ENCODE measurements at places on chromosomes 3 and 15. TPM values are rescaled to one million over a fixed set of nuclear protein-coding genes. Genes with fewer than 3 reads are reported as not detected.
A peak's percentile ranks its signal among the peaks of the same experiment; 100 is the strongest.

GRCh38 chr3:104561324-104561723 is 805.4 kb upstream of the ALCAM start:
- DNase-seq = no peak
- H3K36me3 ChIP-seq = no peaks in the 10 kb centered on the region
- H3K27ac ChIP-seq = no peak overlapping the region

Gene NCBP2
- total RNA-seq = 53.0 TPM

Gene GCHFR
- 61.5 TPM for total RNA-seq

DNA sequence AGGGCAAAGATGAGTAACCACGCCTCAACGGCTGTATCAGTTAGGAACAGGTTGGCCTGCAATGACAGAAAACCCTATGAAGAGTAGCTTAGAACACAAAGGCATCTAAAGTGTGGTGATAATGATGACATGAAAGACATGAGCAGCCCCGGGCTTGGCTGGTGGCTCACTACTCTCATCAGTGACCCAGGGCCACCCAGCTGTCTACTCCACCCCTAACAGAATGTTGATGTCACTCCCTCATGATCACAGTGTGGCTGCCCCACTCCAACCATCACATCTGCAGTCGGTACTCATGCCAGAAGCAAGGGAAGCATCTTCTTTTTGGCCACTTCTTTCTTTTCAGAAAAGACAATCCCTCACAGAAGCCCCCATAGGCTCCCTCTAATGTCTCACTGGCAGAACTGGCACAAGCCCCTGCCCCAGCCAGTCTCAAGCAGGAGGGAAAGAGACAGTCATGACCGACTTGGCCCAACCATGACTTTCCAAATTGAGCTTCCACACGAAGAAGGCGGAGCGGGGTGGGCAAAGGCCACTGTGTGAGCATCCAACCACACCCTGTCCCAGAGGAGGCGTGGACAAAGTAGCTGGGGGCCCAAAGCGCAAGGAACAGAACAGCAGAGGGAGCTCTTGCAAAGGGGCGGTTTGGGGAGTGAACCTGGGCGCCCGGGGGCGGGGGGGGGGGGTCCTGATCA is 72.0 kb upstream of the IQSEC1 start:
- H3K4me1 ChIP-seq = peaks cover 6% of the 10 kb centered on the region
- peaks cover under 1% of the 10 kb centered on the region for H3K27me3 ChIP-seq
- H3K27ac ChIP-seq = no peak overlapping the region
- peak; percentile 6 for DNase-seq
- no peak overlapping the region for H3K4me3 ChIP-seq
- H3K36me3 ChIP-seq = peaks cover 4% of the 10 kb centered on the region

DNA sequence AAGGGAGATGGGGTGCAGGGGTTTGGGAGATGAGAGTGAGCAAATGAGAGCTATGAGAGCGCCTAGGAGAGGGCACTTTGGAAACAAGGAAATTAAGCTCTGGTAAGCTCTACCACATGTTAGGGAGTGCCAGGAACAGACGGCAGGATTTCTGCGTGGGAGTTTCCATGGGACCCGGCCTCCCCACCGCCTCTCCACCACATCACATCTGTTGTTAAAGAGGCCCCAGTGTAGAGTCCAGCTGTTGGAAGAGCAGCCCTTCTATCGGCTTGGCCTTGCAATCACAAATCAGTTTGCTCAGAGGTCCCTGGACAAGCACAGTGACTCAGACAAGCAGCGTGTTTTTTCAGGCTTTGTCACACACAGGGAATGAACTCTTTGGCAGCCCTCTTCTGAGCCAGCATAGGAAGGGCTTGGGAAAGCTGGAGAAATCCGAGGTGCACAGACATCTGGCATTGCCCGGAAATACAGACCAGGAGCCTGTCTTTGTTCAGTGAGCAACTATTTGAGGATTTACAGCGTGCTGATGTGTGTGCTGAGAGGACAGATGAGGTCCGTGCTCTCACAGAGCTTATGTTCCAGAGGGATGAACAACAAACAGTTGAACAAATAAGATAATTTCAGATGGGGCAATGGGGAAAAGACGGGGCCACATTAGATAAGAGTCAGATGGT is 370.6 kb upstream of the PROK2 start:
- no peak overlapping the region for H3K4me3 ChIP-seq
- H3K27ac ChIP-seq = no peak overlapping the region
- H3K27me3 ChIP-seq = peaks cover 5% of the 10 kb centered on the region
- no peak for DNase-seq

- no peaks in the 10 kb centered on the region for H3K4me1 ChIP-seq
- H3K36me3 ChIP-seq = no peaks in the 10 kb centered on the region
- no peak overlapping the region for H3K27ac ChIP-seq
- H3K4me3 ChIP-seq = no peak overlapping the region
Measured at GRCh38 chr3:124351430-124352148, 359.7 kb upstream of the ROPN1 start.

GRCh38 chr3:138933981-138934691 is 12.8 kb downstream of the FOXL2 start:
- no peak for DNase-seq
- no peak overlapping the region for H3K27ac ChIP-seq
- H3K4me1 ChIP-seq = peaks cover 17% of the 10 kb centered on the region
- no peaks in the 10 kb centered on the region for H3K36me3 ChIP-seq
- H3K27me3 ChIP-seq = peaks cover 57% of the 10 kb centered on the region
- H3K4me3 ChIP-seq = no peak overlapping the region

- no peaks in the 10 kb centered on the region for H3K36me3 ChIP-seq
- no peak overlapping the region for H3K4me3 ChIP-seq
- no peak for DNase-seq
- peaks cover 3% of the 10 kb centered on the region for H3K4me1 ChIP-seq
Measured at GRCh38 chr3:72186400-72186855, 401.5 kb upstream of the PROK2 start.

GRCh38 chr3:127847236-127847720 is 25.0 kb upstream of the MGLL start:
- no peak for DNase-seq
- H3K36me3 ChIP-seq = no peaks in the 10 kb centered on the region
- no peak overlapping the region for H3K4me3 ChIP-seq
- H3K4me1 ChIP-seq = no peaks in the 10 kb centered on the region
- peaks cover 18% of the 10 kb centered on the region for H3K27me3 ChIP-seq

DNA sequence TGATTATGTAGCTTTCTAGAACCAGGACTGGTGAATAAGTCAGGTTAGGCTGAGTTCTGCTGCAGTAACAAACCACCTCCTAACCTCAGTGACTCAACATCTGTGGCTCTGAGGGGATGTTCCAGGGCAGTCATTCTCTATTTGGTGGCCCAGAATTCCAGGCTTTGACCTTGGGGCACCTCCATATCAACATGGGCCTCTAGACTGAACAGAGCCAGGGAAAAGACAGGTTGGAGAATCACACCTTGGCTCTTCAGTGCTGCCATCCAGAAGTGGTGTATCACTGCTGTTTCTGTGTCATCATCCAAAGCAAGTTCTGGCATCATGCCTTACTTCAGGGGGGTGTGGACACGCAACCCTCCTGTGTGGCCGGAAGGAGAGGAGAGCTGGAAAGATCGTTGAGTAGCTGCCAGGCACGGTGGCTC is 15.3 kb downstream of the ZBTB47 start:
- H3K36me3 ChIP-seq = no peaks in the 10 kb centered on the region
- H3K27me3 ChIP-seq = peaks cover under 1% of the 10 kb centered on the region
- H3K4me1 ChIP-seq = no peaks in the 10 kb centered on the region
- DNase-seq = no peak
- H3K27ac ChIP-seq = no peak overlapping the region

Gene LTF
- not detected for total RNA-seq

- H3K4me1 ChIP-seq = peaks cover 13% of the 10 kb centered on the region
- peaks cover 17% of the 10 kb centered on the region for H3K36me3 ChIP-seq
- no peak overlapping the region for H3K27ac ChIP-seq
- H3K27me3 ChIP-seq = no peaks in the 10 kb centered on the region
Measured at GRCh38 chr3:42127226-42127625, 36.1 kb downstream of the TRAK1 start.

DNA sequence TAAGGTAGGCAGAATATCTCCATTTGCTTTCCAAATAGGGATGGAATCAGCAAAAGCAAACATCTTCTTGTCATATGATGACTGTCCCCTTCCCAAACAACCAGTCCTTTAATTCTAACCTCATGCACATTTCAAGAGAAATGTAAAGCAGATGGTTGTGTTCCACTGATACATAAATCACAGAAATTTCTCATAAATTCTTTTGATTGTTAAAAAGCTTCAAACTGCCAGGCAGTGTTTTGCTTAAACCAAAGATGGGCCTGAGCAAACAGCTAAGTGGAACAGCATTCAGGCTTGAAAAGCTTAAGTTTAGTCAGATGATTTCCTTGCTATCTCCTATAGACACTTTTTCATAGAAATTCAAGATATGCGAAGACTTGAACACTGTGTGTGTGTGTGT is 74.3 kb upstream of the SOX2 start:
- no peak overlapping the region for H3K4me3 ChIP-seq
- H3K36me3 ChIP-seq = no peaks in the 10 kb centered on the region
- H3K27me3 ChIP-seq = peaks cover 2% of the 10 kb centered on the region
- H3K4me1 ChIP-seq = no peaks in the 10 kb centered on the region
- H3K27ac ChIP-seq = no peak overlapping the region
- DNase-seq = no peak

- H3K27ac ChIP-seq = no peak overlapping the region
- DNase-seq = no peak
- H3K36me3 ChIP-seq = no peaks in the 10 kb centered on the region
- H3K27me3 ChIP-seq = peaks cover 9% of the 10 kb centered on the region
- H3K4me1 ChIP-seq = no peaks in the 10 kb centered on the region
- no peak overlapping the region for H3K4me3 ChIP-seq
Measured at GRCh38 chr3:134337071-134337482, 37.2 kb downstream of the AMOTL2 start.

Gene CELF6
- total RNA-seq = 1.7 TPM

GRCh38 chr3:48023377-48023776 is 7.2 kb upstream of the MAP4 start:
- H3K27me3 ChIP-seq = no peaks in the 10 kb centered on the region
- no peak for DNase-seq
- peaks cover 4% of the 10 kb centered on the region for H3K36me3 ChIP-seq
- H3K27ac ChIP-seq = no peak overlapping the region
- H3K4me1 ChIP-seq = peaks cover 10% of the 10 kb centered on the region
- no peak overlapping the region for H3K4me3 ChIP-seq

Gene KNG1
- total RNA-seq = not detected

DNA sequence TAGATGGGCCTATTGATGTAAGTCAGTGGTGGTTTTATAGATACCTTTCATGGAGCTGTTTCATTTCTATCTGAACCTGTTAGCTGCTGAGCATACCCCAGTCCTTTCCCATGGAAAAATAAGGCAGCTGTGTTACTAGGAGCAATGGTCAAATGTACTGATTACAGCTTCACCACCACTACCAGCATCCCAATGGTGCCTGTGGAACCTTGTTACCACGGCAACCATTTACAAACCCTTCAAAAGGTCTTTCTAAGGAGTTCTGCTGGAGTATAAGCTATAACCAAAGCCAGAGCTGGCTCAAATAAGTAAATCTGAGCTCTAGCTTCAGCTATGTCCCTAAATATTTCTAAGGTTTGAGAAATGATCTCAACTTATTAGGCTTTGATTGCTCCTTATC is 133.4 kb upstream of the ACP3 start:
- no peak overlapping the region for H3K27ac ChIP-seq
- H3K36me3 ChIP-seq = no peaks in the 10 kb centered on the region
- DNase-seq = no peak
- no peak overlapping the region for H3K4me3 ChIP-seq

- H3K27ac ChIP-seq = peak overlapping the region; percentile 85
- H3K36me3 ChIP-seq = peaks cover 10% of the 10 kb centered on the region
- peaks cover 23% of the 10 kb centered on the region for H3K4me1 ChIP-seq
- H3K4me3 ChIP-seq = peak overlapping the region; percentile 87
Measured at GRCh38 chr15:65132878-65133547, 595 bp downstream of the PDCD7 start.

Gene VIPR1
- 22.3 TPM for total RNA-seq

GRCh38 chr3:58776231-58776630 is 109.7 kb upstream of the FAM3D start:
- H3K36me3 ChIP-seq = peaks cover 1% of the 10 kb centered on the region
- no peaks in the 10 kb centered on the region for H3K27me3 ChIP-seq
- H3K27ac ChIP-seq = no peak overlapping the region
- H3K4me3 ChIP-seq = no peak overlapping the region
- no peak for DNase-seq

GRCh38 chr3:24522146-24522579 is 27.5 kb upstream of the THRB start:
- DNase-seq = no peak
- H3K4me1 ChIP-seq = no peaks in the 10 kb centered on the region
- peaks cover 33% of the 10 kb centered on the region for H3K27me3 ChIP-seq
- H3K36me3 ChIP-seq = no peaks in the 10 kb centered on the region

All from activated naive CD8-positive, alpha-beta T cell treated with anti-CD3 and anti-CD28 coated beads, Interleukin-2, amount 10 ng/mL, durations not matched to agents 7 days and 5 days (primary cell).